RWPE2 (cell line): ENCODE measurements at places on chromosomes 16 and 17.

- no peak for DNase-seq
- no peak overlapping the region for H3K4me3 ChIP-seq
- no peaks in the 10 kb centered on the region for H3K36me3 ChIP-seq
- no peaks in the 10 kb centered on the region for H3K4me1 ChIP-seq
- H3K27me3 ChIP-seq, result peaks cover 3% of the 10 kb centered on the region
Observed at GRCh38 chr16:77111056-77111565, 79.9 kb upstream of the MON1B start.

GRCh38 chr17:58534901-58535421 is 20.5 kb upstream of the MTMR4 start:
- H3K36me3 ChIP-seq, result no peaks in the 10 kb centered on the region
- no peak for DNase-seq
- H3K4me3 ChIP-seq, result no peak overlapping the region

DNA sequence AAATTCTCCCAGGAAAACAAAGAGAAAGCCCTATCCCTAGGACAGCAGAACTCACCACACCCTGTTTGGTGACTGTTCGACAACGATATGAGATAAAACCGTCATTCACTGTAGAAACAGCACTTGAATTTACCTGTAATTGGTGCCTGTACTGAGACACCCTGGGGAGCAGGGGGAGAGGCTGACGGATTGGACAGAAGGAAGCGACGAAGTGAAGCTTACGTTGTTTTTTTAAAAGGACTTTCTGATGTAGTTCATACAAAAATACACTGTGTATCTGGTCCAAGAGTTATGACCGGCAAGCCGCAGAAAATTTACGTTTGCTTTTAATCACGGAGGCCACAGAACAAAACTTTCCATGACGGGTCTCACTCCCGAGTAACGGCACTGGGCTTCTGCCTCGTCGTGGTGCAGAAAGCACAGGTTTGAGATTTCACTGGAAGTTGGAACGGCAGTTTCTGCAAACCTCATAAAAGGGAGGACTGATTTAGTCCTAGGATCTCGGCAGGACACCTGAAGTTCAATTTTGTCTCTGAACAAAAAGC is 9.7 kb downstream of the NXN start:
- peak overlapping the region; percentile 98 for H3K27ac ChIP-seq
- peaks cover 45% of the 10 kb centered on the region for H3K36me3 ChIP-seq
- peak overlapping the region; percentile 1 for H3K4me3 ChIP-seq
- H3K4me1 ChIP-seq, result peaks cover 58% of the 10 kb centered on the region

DNA sequence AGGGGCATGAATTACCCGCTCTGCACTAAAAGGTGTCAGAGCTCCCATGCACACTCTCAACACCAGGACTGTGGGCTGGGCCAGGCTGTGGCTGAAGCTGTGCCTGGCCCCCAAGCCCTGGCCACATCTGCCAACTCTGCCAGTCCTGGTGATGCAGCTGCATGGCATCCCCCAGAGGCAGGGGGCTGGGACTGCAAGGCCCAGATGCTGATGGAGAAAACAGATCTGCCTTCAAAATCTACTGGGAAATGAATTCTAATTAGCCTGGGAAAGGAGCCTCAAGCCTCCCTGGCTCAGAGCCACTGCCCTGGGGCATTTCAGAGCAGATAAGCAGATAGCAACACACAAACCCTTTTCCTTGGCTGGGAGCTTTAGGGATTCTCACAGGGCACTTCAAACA is 3.4 kb downstream of the CHST6 start:
- DNase-seq, result no peak
- no peak overlapping the region for H3K4me3 ChIP-seq
- no peak overlapping the region for H3K27ac ChIP-seq
- H3K27me3 ChIP-seq, result peaks cover 4% of the 10 kb centered on the region
- no peaks in the 10 kb centered on the region for H3K36me3 ChIP-seq
- no peaks in the 10 kb centered on the region for H3K4me1 ChIP-seq

DNA sequence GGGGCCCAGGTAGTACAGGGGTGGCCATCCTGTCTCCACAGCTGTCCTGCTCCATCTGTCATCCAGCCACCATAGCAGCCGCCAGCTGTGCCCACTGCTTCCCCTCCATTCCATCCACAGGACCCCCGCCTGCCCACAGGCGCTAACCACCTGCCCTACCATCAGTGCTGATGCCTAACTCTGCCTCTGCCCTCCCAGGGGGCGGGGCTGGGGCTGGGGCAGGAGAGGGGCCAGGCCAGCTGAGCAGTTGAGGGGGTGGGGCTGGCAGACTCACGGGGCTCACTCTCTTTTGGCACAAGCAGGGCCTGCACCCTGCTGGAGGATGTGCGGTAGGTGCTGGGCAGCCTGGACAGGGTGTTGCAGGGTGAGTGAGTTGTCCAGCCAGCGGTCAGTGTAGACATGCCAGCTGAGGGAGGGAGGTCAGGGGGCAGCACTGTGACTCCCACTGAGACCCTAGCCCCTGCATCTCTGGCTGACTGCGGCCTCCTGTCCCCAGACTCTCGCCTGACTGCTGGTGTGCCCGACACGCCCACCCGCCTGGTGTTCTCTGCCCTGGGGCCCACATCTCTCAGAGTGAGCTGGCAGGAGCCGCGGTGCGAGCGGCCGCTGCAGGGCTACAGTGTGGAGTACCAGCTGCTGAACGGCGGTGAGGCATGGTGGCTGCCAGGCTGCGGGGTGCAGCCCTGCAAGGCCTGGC is 9.6 kb downstream of the GALK1 start:
- peak; percentile 78 for DNase-seq
- H3K27me3 ChIP-seq, result no peaks in the 10 kb centered on the region
- H3K4me1 ChIP-seq, result no peaks in the 10 kb centered on the region

GRCh38 chr16:74575807-74576643 is 30.9 kb downstream of the GLG1 start:
- H3K4me1 ChIP-seq, result peaks cover 14% of the 10 kb centered on the region
- no peak overlapping the region for H3K27ac ChIP-seq
- no peaks in the 10 kb centered on the region for H3K27me3 ChIP-seq

GRCh38 chr17:74759243-74759801 is 10.9 kb downstream of the NHERF1 start:
- no peaks in the 10 kb centered on the region for H3K27me3 ChIP-seq
- H3K4me3 ChIP-seq, result no peak overlapping the region
- peak overlapping the region; percentile 76 for H3K27ac ChIP-seq

DNA sequence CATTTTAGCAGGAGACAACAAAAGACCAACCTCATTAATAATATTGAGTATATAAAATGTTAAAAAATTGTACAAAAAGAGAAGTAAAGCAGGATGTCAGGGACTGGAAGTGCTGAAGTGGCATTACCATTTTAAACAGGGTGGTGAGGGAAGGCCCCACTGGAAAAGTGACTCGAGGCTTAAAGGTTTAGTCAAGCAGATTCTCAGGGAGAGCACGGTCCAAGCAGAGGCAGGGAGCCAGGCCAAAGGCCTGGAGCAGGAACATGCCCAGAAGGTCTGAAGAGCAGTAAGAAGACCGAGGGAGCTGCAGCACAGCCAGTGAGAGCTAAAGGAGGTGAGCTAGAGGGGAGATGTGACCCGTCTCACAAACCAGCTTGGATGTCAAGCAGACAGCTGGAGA is 7.6 kb downstream of the XPO6 start:
- DNase-seq, result no peak
- H3K4me3 ChIP-seq, result no peak overlapping the region
- H3K4me1 ChIP-seq, result peaks cover 4% of the 10 kb centered on the region
- no peaks in the 10 kb centered on the region for H3K27me3 ChIP-seq
- peaks cover 86% of the 10 kb centered on the region for H3K36me3 ChIP-seq

- DNase-seq, result peak; percentile 99
- H3K4me1 ChIP-seq, result peaks cover 7% of the 10 kb centered on the region
- peak overlapping the region; percentile 9 for H3K27ac ChIP-seq
Observed at GRCh38 chr17:1060991-1061390, 64.1 kb downstream of the TIMM22 start.

DNA sequence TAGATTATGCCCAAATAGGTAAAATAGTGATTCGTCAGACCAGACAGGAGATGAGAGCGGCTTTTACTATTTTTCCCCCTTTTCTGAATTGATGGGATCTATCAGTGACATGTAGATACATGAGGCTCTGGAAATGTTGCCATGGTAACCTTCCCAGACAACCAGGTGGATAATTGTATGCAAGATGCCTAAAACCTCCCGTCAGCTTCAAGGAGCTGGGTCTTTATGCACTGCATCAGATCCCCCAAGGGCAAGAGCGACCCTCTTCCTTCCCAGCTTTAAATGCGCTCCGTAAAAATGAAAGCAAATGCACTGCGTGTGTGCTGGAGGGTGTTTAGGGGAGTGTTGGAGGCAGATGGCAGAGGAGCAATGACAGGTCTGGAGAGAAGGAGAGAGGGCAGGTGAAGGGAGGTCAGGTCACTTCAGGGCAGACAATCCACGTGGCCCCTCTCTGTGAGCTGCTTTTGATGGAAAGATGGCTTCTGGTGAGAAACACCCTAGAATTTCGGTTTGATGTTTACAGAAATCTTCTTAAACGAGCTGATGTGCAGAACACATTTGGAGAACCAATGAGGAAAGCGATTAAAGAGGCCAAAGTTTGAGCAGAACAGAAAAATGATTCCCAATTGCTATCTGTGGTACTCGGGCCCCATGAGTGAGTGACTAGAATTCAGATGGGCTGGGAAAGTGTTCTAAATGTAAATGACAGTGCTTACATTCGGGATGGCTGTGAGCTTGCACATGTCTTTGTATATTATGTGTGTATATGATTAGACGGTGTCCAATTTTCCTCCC is 461.7 kb upstream of the HSBP1 start:
- H3K4me3 ChIP-seq, result no peak overlapping the region
- H3K36me3 ChIP-seq, result no peaks in the 10 kb centered on the region
- DNase-seq, result no peak
- H3K4me1 ChIP-seq, result peaks cover 11% of the 10 kb centered on the region
- H3K27me3 ChIP-seq, result no peaks in the 10 kb centered on the region

- H3K27ac ChIP-seq, result no peak overlapping the region
- no peaks in the 10 kb centered on the region for H3K27me3 ChIP-seq
- peaks cover 36% of the 10 kb centered on the region for H3K36me3 ChIP-seq
Observed at GRCh38 chr16:67149276-67150046, 1.3 kb downstream of the B3GNT9 start.

- H3K27me3 ChIP-seq, result no peaks in the 10 kb centered on the region
- no peaks in the 10 kb centered on the region for H3K36me3 ChIP-seq
- no peak overlapping the region for H3K27ac ChIP-seq
- DNase-seq, result no peak
Observed at GRCh38 chr17:63483038-63483437, 6.2 kb downstream of the ACE start.

DNA sequence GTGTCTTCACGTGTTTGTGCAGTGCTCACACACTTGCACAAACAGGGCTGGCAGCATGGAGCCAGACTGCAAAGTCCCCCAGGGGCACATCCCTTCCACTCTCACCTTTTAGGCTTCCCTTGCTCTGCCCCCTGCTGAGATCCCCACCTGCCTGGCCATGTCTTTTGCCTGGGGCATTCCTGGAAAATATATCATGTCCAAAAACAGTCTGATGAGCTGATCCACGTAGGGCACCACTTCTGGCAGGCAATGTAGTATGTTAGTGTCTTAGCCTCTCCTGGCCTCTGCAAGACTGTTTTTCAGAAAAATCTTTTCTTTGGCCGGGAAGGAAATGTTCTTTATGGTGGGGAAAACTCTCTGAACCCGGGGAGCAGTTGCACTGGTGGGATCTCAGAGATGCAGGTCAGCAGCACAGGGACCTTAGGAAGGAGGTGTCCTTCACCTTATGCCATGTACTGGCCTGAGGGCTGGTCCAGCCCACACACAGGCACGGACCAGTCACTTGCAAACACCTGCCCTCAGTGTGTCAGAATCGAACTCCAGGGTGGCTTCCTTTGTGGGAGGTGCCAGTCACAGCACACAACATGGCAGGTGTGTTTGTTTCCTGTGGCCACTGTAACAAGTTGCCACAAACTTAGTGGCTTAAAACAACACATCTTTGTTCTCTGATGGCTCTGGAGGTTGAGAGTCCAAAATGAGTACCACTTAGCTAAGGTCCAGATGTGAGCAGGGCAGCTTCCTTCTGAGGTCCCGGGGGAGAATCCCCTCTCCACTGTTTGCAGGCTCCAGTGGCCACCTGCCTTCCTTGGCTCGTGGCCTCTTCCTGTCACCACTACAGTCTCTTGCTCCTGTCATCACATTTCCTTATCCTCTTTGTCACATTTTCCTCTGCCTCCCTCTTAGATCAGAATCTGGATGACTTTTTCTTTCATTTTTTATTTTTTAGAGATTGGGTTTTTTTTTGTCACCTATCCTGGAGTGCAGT is 46.6 kb downstream of the MPRIP start:
- H3K27me3 ChIP-seq, result no peaks in the 10 kb centered on the region
- no peak overlapping the region for H3K4me3 ChIP-seq
- DNase-seq, result peak; percentile 23
- H3K27ac ChIP-seq, result peak overlapping the region; percentile 18
- H3K36me3 ChIP-seq, result peaks cover 49% of the 10 kb centered on the region
- peaks cover 33% of the 10 kb centered on the region for H3K4me1 ChIP-seq

- DNase-seq, result no peak
- H3K27ac ChIP-seq, result no peak overlapping the region
Observed at GRCh38 chr16:25051406-25052150, 36.4 kb upstream of the ARHGAP17 start.

DNA sequence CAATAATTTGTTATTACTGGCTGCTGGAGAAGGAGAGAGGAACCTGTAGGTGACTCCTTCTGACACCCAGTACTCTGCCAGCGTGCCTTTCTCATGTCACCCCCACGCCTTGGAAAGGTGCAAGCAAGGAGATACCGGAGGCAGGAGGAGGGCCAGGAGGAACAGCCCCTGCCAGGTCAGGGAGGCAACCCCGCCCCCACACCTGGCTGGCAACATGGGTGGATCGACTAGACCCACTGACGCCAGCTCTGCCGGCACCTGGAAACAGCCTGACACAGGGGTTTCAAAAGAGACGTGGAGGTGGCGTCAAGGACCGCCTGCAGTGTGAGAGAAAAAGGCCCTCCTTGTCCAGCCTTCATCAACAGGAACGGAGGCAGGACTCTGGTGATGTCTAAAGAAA is 62.3 kb downstream of the CYB5B start:
- no peak for DNase-seq
- H3K4me3 ChIP-seq, result no peak overlapping the region
- no peaks in the 10 kb centered on the region for H3K4me1 ChIP-seq
- no peaks in the 10 kb centered on the region for H3K27me3 ChIP-seq

- H3K27me3 ChIP-seq, result no peaks in the 10 kb centered on the region
- H3K36me3 ChIP-seq, result no peaks in the 10 kb centered on the region
Observed at GRCh38 chr17:76232342-76232741, 8.0 kb downstream of the RNF157 start.

- H3K27ac ChIP-seq, result peak overlapping the region; percentile 57
- no peaks in the 10 kb centered on the region for H3K4me1 ChIP-seq
- no peak for DNase-seq
- H3K4me3 ChIP-seq, result peak overlapping the region; percentile 60
- H3K36me3 ChIP-seq, result no peaks in the 10 kb centered on the region
- H3K27me3 ChIP-seq, result no peaks in the 10 kb centered on the region
Observed at GRCh38 chr17:46771561-46772474, 46.7 kb downstream of the WNT3 start.
